ENCODE measurements at places on chromosomes 5 and 9.

DNA sequence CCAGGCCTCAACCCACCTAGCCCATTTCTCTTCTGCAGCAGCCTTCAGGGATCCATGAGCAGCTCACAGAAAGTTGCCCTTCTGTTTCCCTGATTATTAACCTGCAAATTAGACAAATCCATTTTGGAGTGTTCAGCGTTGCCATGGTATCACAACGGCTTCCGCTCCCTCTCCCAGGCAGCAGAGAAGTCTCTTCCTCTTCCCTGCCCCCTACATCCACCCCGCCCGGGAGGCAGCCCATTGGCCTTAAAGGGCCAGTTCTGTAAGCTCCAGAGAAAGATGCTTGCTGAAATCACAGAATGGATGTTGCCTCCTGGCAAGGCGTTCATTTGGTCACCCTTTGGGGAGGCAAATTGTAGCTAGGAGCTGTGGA lies 47.7 kb upstream of the BOD1 start:
- no peak for DNase-seq

- no peak for DNase-seq
Measured at GRCh38 chr5:14356305-14356704, 213.2 kb downstream of the TRIO start.

- no peak for DNase-seq
Measured at GRCh38 chr9:129667850-129668249, 2.4 kb downstream of the PRRX2 start.

GRCh38 chr9:75797085-75797580 lies 93.3 kb upstream of the PCSK5 start:
- no peak for DNase-seq

GRCh38 chr9:32839013-32839885 lies 55.9 kb downstream of the TMEM215 start:
- DNase-seq, result no peak

- no peak for DNase-seq
Measured at GRCh38 chr5:32514806-32515205, 70.3 kb upstream of the ZFR start.

DNA sequence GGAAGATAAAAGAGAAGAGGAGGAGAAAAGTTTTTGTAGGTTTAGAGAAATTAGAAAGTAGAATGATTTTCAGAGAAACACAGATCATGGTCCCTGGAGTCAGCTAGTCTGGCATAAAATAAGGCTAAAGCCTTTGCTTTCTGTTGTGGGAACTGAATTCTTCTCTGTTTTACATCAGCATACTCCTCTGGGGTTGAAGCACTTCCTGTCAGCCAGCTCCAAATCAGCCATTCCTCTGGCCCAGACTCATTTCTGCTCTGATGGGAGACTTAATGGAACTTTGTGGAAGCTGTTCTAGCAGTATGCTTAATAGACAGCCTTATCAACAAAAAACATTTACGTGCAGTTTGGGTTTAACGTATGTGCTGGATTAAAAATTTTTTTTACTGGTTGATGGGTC lies 143.2 kb downstream of the HMHB1 start:
- DNase-seq, result no peak

DNA sequence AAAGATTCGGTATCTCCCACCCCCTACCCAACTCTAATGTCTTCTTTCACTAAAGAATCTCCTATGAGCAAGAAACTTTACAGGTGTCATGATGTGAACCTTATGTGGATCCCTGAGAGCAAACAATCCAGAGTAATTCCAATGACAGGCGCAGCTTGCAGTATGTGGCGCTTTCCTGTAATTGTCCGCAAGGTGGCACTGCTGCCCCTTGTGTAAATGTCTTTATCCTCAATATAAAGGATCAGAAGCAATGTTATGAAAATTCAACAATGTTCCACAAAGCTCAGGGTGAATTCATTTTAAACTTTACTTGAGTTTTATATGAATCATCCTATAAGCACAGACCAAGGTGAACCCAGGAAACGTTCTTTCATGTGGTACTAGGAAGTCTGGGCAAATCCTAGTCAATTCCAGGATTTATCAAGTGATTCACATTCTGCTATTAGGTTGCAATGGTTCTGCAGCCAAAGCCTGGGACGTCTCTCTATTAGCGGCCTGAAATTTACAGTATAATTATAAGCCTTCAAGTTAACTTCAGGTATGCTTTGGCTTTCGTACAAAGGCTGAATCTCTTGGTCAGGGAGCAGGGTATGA lies 113.7 kb downstream of the TRPM6 start:
- peak; percentile 73 for DNase-seq

GRCh38 chr5:108524564-108524963 lies 142.7 kb upstream of the FBXL17 start:
- no peak for DNase-seq

DNA sequence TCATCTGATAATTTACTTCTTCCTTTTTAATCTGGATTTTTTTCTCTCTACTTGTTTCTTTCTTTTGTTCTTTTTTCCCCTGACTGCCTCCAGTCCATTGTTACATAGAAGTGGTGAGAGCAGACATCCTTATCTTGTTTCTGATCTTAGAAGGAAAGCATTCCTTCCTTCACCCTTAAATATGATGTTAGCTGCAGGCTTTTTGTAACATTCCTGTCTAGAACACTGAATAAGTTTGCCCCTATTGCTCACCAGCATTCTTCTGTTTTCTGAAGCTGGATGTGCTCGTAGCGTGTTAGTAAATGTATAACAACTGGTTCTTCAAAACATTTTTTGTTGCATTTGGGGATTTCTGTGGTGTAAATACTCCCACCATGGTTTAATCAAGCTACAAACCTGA lies 136.7 kb upstream of the NFIL3 start:
- no peak for DNase-seq

DNA sequence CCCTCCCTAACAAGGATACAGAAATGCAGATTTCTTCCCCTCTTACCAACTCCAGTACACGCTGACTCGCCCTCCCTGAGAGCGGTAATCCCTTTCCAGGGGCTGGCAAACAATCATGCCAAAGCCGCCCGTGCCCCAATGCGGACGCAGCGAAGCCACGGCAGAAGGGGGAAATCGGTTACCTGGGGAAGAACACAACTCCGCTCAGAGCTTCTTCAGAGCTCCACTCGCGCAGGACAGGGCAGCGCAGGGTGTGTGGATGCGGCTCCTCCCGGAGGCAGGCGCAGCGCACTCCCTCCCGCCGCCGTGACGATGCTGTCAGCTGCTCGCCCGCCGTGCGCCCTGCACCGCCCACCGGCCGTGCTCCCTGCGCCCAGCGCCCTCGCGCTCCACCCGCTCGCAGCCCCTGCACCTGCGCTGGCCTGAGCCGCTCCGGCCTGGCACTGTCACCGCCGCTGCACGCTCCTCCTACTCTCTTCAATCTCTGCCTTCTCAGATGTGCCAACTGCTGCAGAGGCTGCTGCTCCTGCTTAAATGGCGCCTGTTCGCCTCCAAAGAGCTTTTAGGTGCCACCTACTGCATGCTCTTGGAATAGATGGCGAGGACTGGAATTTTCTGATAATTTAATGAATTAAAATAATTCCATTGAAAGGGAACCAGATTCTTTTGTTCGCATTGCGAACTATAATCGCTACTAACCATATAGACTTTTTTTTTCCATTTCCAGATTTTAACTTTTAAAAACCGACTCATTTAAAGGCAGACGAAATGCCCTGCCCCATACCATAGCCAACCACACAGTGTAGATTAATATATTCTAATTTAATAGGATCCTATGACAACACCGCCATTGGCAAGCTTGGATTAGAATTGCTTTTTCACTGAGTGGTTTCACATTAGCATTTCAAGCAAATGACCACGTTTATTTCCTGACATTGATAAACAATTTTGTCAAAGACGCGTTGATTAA lies at the start of gene DIRAS2:
DIRAS2 (minus strand) TSS at position 255 of the 970 bp plus-strand sequence. CDS start 28,997 bp downstream, outside the sequence.
- no peak for DNase-seq

GRCh38 chr9:123893831-123894460 lies 36.0 kb downstream of the DENND1A start:
- no peak for DNase-seq

- DNase-seq, result no peak
Measured at GRCh38 chr5:39205550-39205949, 13.8 kb downstream of the FYB1 start.

DNA sequence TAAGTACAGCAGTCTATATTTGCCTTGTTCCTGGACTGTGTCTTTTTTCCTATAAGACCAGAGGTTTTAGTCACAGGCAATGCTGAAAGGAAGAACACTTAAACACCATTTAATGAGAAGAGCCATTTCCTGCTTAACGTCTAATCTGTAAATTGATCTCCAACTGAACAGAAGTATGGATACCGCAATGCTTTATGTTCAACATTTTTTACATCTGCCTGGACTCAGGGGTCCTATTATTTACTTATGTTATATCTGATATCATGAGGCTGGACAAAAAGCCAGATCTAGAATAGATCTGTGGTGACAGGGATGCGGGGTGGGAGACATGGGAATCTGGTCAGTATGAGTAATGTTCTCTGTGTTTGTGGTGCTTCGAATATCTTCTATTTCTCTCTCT lies 334.6 kb upstream of the MPDZ start:
- DNase-seq, result no peak

GRCh38 chr5:81779916-81780266 lies 29.0 kb upstream of the SSBP2 start:
- DNase-seq, result no peak

GRCh38 chr5:169652057-169652456 lies 15.0 kb downstream of the DOCK2 start:
- DNase-seq, result no peak

DNA sequence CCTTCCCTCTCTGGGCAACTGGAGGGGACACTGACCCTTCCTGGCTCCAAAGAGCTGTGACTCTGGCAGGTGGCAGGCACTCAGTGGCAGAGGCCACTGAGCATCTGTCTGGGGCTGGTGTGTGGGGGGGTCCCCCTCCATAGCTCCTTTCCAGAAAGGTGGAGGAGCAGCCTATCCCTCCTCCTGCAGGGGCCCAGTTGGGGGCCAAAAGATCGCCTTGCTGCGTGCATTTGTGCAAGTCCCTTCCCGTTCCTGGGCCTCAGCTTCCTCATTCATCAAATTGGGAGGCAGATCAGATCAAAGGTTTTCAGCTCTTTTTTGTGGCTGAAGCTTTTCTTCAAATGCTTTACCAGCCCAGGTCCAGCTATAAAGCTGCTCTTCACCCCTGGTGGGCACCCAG lies 77.7 kb downstream of the NTNG2 start:
- DNase-seq, result no peak

- DNase-seq, result no peak
Measured at GRCh38 chr9:137310189-137311052, 8.3 kb upstream of the NRARP start.

GRCh38 chr5:170151097-170151831 lies 45.6 kb downstream of the FOXI1 start:
- DNase-seq, result no peak

- no peak for DNase-seq
Measured at GRCh38 chr9:9996259-9996658, 616.5 kb downstream of the PTPRD start.

DNA sequence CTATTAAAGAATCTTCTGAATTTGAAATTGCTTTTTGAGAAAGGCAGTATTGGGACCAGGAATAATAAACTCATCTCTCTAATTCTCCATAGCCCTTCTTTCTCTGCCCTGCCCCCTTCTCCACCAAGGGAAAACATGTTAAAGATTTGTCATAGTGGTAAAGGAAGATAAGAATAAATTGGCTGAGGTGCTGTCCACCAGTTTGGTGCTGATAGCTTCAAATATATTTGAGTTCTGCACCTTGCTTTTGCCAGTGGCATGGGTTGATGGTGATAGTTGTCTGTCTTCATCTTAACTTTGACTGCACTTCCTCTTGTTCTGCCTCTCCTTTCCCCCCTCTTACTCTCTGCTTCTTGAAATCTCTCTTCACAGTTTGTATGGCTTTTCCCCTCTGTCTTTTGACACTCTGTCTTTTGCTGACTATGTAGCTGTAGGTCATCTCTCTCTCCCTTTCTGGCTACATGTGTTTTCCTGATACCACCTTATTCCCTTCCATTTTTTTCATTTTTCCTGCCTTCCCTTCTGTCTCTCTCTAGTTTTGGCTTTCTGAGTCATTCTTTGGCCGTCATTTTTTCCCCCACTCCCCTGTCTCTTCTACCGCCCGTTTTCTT lies 56.6 kb downstream of the NDUFS4 start:
- no peak for DNase-seq

DNA sequence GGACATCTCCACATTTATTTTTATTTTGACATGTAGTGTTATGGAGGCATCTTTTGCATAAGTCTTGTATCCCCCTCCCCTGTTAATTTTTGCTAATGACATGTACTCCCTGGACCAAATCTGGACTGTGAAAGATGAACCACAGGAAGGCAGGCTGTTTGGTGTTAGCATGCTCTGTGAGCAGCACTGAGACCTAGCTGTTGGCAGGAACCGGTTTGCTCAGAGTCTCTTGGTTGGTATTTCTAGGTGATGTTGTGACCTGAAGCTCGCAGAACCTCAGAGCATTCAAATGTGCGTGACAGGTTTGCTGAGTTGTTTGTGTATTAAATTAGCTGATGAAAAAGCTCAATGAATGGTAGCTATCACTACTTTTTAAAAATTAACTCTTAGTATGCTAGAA lies 53.6 kb upstream of the PHF2 start:
- DNase-seq, result no peak

DNA sequence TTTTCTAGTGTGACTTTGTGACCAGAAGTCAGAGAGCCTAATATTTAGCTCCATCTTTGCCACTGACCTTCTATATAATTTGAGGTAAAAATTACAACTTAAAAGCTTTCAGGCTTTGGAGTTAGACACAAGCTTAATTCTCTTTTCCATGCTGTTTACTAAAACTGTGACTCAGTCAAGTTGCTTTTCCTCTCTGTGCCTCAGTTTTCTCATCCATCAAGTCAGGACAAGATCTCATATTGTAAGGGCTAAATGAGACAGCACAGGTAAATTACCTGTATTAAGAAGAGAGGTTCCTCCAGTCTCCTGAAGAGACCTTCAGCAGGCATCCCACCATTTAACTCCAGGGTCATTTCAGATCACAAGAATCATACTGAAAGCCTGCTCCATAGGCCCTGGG lies 339.2 kb downstream of the ASTN2 start:
- DNase-seq, result no peak

- DNase-seq, result peak; percentile 83
Measured at GRCh38 chr5:179679014-179679674, 1.7 kb downstream of the CBY3 start.

- DNase-seq, result peak; percentile 76
Measured at GRCh38 chr9:86948074-86948929, 996 bp upstream of the GAS1 start.

DNA sequence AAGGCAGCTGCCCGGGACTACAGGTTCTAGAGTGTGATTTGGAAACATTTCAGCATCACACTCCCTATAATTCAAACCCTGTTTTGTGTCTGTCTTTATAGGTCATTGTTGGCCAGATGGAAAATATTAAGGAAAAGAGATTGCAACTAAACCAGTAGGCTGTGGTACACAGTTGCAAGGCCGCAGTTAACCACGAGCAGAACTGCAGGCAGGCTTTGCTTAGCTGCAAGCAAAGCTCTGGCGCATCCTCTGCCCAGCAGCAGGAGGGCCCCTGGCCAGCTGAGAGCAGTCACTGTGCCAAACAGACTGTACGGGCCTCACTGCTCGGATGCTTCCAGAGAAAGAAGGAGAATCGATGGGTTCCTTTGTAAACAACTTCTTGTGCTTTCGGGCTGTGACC lies 204.5 kb downstream of the DENND1A start:
- no peak for DNase-seq

GRCh38 chr9:7935681-7936080 lies 136.1 kb upstream of the DMAC1 start:
- DNase-seq, result peak; percentile 66
